Frontal cortex (tissue), 4 donors: ENCODE measurements at places on chromosomes 13 and 19. TPM values are rescaled to one million over a fixed set of nuclear protein-coding genes. Genes with fewer than 3 reads are reported as not detected.

The POU2F2 gene
- total RNA-seq = 2.9 TPM

GRCh38 chr13:90806892-90807291 is 540.6 kb upstream of the MIR17HG start:
- DNase-seq = no peak

DNA sequence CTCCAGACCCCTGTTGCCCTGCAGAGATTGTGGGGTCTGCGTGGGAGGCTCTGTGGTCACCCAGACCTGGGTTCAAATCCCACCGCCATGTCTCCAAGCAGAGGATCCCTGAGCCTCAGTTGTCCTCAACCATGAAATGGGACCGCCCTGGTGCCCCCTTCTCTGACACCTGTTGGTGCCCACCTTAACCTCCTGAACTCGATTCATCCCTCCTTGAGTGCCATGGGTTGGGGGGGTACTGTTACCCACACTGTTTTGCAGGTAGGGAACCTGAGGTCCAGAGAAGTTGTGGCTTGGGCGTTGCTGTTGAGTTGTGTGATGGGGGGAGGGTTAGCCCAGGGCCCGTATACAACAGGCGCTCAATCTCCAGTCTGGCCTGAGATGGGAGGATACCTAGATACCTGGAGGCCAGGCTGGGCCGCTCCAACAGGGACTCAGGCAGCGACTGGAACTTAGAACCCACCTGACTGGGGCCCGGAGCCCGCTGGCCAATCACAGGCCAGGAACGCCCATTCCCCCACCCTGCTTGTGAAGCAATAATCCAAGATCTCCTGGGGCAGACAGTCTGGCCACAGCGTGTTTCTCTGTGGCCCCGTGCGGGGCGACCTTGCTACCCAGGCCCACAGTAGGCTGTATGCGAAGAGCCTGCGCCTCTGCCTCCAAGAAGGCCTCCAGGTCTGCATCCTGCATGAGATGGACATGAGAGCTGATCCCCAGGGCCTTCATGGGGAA is 2.8 kb downstream of the ARID3A start:
- no peak for DNase-seq

The MED26 gene
- total RNA-seq = 3.7 TPM

DNA sequence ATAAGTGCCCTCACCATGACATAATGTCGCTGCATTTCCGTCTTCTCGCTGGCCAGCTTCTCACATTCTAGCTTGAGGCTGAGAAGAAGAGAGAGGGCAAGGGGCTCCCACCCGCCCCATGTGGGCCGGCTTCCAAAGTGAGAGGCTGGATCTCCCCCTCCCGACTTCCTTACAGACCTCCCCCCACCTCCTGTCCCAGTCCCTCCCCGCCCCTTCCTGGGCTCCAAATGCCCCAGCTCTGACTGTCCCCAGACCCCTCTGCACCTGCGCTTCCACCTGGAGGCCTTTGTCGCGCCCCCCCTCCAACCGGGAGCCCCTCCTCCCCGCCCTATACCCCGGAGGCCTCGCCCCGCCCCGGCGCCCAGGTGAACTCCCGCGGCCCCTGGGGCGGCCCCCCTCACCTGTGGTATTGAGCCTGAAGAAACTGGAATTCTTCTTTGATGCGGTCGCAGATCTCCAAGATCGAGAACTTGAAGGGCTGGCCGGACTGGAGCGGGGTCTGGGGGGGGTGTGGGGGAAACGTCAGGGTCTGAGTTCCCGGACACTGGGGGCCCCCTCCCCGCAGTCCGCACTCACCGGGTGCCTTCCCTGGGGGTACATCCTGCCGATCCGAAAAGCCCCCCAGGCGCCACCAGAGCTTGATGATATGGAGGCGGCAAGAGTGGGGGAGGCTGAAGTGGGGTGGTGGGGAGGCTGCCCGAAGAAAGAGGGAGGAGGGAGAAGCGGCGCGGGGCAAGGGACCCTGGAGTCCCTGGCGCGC is 595 bp downstream of the TLE2 start:
- DNase-seq = no peak
